ENCODE measurements at places on chromosomes 4 and X.

- DNase-seq: no peak
Observed at GRCh38 chrX:98755912-98756311, 1654.2 kb downstream of the PCDH19 start.

DNA sequence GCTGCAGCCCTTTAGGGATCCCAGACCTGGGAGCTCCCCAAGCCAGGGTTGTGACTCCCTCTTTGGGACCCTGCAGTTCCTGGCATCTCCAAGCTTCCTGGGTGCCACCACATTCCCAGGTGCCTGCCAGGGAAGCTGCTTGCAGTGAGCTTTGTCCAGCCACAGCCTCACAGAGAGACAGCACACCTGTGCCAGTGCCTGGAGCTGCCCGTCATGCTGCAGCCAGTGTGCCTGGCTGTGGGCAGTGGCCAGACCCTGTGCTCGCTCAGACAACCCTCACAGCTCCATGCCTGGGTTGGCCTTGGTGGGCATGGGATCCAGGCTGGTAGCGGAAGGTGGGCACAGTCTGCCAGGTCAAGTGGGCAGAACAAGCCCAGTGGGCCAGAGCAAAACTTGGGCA lies 36.0 kb downstream of the TMPRSS11A start:
- DNase-seq: no peak

DNA sequence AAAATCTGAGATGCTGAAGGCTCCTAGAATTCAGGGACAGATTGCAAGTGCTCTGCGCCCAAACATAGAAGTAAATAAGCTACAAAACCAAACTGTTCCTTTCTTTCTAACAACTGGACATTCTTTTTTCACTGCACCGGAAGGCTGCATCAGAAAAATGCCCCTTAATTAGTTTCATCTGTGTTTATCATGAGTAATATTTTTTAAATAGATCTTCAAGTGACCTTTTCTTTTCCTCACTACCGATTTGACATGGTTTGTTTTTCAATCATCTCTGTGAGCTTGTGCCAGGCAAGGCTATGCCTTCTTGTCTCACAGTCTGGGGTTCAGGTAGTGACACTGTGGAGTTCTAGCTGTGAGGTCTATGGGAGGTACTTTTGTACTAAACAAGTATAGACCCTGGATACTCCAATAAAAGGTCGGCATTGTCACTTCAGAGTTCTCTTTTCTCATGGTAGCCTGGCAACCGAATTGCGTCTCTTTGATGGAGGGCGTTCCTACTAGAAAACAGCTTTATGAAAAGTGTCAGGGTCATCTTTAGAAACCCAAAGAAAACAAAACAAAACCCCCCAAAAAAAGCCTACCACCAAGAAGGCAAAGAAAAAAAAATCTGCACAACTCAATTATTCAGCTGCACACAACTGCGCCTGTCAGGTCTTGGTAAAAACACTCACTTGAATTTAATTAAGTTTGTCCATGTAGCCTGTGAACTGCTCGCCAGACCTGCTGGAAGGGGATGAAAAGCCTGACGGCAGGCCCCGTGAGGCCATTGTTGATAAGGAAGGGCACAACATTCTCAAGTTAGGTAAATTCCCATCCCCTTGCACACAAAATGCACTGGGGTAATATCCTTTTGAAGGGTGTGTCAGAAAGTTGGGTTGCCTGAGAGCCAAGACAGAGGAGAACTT lies 22.8 kb upstream of the ADAMTS3 start:
- DNase-seq: no peak

GRCh38 chr4:112637552-112637866 lies 566 bp downstream of the LARP7 start:
- no peak for DNase-seq
